CD8-positive, alpha-beta memory T cell (primary cell): ENCODE measurements at places on chromosomes 16 and 17.
A peak's percentile ranks its signal among the peaks of the same experiment; 100 is the strongest.

- DNase-seq, result peak; percentile 51
These were observed 1.7 kb upstream of the MNT start for GRCh38 chr17:2402544-2402943.

DNA sequence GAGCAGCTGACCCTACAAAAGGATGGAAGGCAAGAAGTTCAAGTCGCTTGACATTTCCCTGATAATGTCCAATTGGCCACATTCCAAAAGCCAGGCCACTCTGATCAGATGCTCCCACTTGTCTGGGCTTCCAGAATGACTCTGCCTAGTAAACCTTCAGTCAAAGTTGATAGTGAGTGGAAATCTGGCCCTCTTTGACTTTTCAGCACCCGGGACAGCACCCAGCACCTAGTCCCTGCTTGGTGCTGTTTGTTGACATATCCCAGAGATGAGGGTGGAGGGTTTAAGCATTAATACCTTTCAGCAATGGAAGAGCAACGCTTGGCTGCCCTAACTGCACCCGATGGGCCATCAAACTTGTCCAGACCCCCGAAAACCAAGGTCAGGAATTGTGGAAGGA, 131.3 kb downstream of the AIPL1 start:
- DNase-seq, result no peak

DNA sequence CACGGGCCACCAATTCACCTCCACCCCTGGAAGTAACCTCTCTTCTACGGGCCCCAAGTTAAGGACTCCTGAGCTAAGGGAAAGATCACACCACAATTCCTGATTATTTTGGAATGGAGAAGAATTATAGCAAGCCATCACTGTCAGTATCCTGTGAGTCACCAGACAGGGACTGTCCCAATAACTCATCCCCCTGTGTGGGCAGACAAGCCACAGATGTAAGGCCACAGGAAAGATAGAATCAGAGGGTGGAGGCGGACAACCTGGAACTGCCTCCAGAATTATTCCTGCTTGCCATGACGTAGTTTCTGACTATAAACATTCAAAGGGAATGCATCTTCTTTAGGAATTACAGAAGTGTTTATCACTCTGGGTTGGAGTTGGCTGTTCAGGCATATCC, 5.8 kb upstream of the MYO1D start:
- no peak for DNase-seq

DNA sequence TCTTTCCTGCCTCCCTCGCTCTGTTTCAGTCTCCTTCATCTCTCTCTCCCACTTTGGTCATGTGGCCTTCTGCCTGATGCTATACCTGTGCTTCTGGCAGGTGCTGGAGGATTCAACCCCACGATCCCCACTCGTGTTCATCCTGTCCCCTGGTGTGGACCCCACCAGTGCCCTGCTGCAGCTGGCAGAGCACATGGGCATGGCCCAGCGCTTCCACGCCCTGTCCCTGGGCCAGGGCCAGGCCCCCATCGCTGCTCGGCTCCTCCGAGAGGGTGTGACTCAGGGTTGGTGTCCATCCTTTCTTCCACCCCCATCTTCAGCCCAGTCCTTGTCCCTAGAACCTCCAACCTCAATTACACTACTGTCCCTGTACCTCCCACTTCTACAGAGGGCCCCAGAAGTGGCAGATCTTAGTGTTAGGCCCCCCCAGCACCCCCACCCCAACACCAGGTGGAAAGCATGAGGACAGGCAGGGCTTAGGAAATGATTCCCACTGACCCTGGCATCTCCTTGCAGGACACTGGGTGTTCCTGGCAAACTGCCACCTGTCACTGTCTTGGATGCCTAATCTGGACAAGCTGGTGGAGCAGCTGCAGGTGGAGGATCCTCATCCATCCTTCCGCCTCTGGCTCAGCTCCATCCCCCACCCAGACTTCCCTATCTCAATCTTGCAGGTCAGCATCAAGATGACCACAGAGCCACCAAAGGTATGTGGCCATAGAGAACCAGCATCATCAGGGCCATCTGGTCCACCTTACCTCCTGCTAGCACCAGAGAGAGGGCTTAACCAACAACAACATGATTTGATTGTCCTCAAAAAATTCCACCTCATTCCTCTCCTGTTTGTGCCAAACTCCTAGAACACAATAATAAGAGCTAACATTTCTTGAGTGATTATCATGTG, 9.7 kb upstream of the KDM6B start:
- no peak for DNase-seq

GRCh38 chr16:76278980-76279379, 1.8 kb downstream of the CNTNAP4 start:
- no peak for DNase-seq

GRCh38 chr17:80382956-80383355, 32.0 kb upstream of the ENDOV start:
- no peak for DNase-seq

- no peak for DNase-seq
These were observed 126.8 kb downstream of the CACNG3 start for GRCh38 chr16:24382762-24383407.

GRCh38 chr17:67280279-67280678, 35.3 kb upstream of the HELZ start:
- DNase-seq, result no peak

- DNase-seq, result peak; percentile 19
These were observed 4.5 kb downstream of the TRPV2 start for GRCh38 chr17:16419929-16420271.
